Hematopoietic multipotent progenitor cell treated with erythropoietin and hydrocortisone succinate and interleukin-3 and kit ligand, for 8 days (in vitro differentiated cells): ENCODE measurements at places on chromosomes 11 and 22.
A peak's percentile ranks its signal among the peaks of the same experiment; 100 is the strongest.

GRCh38 chr11:102188488-102188887 is 78.2 kb downstream of the YAP1 start:
- DNase-seq: no peak

DNA sequence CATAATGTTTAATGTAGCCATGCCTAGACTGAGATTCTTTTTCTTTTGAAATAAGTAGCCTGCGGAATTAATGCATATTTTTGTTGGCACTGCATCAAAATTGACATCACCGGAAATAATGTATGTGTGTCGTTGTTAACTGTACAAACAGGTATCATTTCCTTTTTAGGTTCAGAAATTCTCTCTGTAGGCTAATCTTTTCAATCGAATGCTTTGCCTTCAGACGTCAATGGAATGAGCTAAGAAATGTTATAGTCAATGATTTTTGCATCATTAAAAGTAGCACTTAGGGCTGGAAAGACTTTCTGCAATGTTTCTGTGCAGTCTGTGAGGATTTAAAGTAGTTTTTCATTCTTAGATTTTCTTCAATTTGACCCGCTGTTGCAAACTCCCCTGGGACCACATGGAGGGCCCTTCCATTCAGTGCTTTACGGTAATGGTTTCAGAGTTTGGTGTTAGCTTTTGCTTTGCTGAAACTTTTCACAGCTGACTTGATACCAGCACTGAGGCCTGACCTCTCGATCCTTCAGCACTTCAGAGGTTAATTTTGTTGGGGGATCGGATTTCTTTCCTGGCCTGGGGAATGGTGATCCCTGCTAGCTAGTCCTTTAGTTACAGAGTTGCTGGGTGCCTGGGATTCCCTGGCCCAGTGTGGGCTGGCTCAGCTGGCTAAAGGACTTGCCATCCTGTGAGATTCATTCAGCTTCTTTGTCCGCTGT is 137.8 kb downstream of the DBX1 start:
- DNase-seq: no peak

- no peak for DNase-seq
Observed at GRCh38 chr11:331358-332060, 10.8 kb upstream of the IFITM3 start.

DNA sequence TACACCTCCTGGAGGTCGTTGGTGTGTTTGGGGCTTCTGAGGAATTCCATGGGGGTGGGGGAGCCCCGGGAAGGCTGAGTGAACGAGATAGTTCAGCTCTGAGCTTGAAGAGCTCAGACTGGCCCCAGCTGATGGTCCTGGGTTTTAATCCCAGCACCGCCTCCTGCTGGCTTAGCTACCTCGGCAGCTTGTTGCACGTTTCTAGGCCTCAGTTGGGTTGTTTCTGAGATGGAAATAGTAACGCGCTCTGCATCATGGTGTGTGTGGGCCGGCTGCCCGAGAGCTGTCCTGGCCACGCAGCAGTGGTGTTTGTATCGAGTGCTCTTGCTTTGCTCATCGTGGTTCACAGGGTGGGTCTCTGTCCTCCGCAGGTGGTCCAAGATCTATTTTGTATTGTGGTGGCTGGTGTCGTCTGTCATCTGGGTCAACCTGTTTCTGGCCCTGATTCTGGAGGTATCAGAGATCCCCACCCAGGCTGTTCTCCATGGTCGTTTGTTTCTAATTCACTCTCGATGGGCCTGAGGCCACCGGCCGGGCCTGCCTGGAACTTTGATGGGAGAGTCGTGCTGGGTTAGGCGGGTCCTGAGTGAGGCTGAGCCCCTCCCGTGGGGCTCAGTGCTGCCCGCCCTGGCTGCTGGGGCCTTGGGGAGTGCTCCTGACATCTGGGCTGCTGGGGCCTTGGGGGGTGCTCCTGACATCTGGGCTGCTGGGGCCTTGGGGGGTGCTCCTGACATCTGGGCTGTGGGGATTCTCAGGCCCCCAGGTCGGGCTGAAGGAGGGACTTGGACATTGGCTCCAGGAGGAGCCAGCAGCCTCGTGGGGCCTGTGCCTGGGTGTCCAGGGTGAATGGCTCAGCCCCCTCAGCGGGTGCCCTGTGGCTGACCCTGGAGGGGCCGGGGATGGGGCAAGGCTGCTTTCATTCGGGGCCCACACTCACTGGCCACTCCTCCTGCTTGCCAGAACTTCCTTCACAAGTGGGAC is 37.7 kb downstream of the TPCN2 start:
- DNase-seq: peak; percentile 27

DNA sequence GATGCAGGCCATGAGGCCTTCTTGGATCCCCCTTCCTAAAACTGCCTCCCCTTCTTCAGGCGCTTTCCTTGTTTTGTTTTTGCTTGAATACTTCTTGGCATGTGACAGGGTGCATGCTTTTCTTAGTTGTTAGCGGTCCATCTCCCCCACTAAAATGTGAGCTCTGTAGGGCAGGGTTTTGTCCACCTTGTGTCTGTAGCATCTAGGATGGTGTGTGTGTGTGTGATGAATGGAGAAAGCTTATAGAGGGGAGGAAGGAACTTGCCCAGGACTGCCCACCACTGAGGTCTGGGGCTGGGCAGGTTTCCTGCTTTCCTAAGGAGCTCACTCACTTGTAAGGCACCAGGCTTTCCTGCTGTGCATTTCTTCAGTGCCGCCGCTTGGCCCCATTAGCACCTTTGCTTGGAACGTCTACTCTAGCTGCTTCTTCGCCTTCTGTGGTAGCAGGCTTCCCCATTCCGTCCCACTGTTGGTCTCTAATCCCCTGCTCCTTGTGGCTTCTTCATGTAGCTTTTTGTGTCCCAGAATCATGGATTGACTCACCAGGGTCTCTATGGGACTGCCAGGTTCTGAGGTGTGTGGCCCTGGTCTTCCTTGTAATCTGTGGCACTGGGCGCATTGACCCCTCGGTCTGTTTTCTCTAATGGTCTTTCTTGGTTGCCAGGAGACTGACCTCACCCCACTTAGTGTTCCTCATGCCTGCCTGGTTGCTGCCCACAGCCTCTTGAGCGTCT is 3.3 kb downstream of the DGCR8 start:
- no peak for DNase-seq

DNA sequence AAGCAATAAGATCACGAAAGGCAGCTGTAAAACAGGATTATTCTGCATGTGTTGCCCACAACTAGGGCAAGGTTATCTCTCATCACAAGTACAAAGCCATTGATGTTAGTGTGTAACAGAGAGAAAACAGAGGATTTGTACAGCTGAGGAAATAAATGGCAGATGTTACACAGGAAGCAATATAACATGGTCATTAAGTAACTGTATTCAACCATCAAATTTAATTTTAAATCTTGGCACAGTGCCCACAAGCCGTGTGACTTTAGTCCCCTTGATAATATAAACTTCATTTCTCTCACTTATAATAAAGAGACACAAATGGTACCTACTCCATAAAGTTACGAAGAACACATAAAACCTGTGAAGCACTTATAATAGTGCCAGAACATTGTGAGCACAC is 17.3 kb downstream of the OR51E2 start:
- DNase-seq: no peak

DNA sequence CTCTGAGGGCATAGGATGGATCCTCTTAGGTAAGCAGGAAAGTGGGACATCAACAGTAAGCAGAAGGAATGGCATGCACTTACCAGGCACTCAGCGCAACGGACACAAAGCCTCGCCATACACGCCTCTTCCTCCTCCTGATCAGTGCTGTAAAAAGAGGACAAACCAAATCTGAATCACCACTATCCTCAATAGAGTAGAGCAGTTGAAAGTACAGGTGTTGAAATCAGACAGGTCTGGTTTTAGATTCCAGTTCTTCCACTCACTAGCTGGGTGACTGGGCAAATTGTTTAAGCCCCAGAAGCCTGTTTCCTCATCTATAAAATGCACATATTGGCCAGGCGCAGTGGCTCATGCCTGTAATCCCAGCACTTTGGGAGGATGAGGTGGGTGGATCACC is 8.6 kb upstream of the JAML start:
- DNase-seq: no peak

DNA sequence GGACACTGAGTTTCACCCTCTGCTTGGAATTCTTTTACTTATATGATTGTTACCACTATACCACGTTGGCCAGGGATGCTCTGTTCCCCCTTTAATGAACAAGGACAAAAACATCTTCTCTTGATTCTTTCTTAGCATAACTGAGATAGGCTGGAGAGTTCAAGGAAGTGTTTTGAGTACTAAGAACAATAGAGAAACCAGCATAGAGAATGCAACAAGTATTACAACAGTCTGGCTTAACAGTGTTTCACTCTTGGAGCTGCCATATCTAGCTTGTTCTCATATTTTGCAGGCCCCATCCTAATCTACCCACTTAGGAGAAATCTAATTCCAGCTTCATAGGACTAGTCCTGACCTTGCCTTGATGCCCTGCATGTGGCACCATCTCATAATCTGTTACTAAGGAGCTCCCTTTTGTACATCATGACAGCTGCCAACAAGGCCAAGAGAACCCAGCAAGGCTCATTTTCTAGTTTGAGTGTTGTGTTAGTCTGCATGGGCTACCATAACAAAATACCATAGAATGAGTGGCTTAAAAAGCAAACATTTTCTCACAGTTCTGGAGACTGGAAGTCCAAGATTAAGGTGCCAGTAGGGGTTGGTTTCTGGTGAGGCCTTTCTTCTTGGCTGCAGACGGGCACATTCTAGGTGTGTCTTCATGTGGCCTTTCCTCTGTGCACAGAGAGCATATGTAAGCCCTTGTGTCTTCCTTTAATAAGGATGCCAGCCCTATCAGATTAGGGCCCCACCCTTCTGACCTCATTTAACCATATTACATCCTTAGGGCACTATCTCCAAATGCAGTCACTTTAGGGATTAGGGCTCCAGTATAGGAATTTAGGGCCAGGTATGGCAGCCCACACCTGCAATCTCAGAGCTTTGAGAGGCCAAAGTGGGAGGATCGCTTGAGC is 37.8 kb downstream of the PACS1 start:
- peak; percentile 41 for DNase-seq

DNA sequence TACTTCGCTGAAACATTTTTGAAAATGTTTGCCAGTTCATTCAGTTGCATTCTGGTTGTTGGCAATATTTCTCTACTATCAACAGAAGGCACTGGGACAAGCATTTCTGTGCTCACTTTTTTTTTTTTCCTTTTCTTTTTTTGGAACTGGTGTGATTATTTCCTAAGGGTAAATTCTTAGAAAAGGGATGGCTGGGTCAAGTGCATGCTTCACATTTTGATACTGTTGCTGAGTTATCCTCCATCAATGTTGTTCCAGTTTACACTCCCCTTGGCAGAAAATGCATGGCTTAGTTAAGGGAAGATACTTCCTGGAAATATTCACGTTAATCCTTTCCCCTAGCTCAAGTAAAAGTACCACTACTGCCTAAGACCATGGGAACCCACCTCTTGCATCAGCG is 81.8 kb downstream of the OSBP2 start:
- no peak for DNase-seq

DNA sequence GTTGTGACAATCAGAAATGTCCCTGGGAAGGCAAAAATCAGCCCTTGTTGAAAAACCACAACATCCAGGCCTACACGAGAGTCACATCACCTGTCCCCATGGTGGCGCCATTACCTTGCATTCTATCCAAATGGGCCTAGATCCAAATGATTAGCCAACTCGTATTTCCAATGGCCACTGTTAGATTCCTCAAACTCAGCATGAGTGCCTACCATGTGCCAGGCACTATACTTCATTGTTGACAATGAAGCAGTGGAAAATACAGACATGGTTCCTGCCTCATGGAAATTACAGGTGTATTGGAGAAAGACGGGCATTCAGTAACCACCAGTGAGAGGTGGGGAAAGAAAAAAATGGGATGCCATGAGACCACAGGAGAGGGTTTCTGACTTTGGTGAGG is 29.8 kb upstream of the CREB3L1 start:
- peak; percentile 80 for DNase-seq
